ENCODE measurements at places on chromosomes 6 and 20.

GRCh38 chr20:54688476-54688875, 213.1 kb downstream of the DOK5 start:
- DNase-seq: peak; percentile 96

DNA sequence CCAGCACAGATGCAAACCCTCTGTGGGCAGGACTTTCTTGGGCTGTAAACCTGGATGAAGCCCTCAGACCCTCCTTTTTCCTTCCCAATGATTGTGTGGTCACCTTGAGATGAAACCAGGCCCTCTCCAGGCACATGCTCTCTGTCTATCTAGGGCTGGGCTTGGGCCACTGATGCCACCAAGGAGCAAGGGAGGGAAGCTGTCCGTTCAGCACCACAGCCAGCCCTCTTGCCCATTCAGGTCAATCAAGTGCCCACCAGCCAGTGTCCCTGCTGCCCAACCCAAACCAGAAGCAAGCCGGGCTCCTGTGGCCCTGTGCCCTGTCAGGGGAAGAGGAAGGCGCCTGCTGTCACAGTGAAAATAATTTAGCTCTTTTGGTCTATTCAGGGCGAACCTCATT, 8.0 kb downstream of the STMN3 start:
- no peak for DNase-seq

- peak; percentile 85 for DNase-seq
Measured at GRCh38 chr20:11274141-11274594, 600.4 kb upstream of the JAG1 start.

GRCh38 chr6:21457647-21458046, 135.9 kb upstream of the SOX4 start:
- DNase-seq: peak; percentile 80

DNA sequence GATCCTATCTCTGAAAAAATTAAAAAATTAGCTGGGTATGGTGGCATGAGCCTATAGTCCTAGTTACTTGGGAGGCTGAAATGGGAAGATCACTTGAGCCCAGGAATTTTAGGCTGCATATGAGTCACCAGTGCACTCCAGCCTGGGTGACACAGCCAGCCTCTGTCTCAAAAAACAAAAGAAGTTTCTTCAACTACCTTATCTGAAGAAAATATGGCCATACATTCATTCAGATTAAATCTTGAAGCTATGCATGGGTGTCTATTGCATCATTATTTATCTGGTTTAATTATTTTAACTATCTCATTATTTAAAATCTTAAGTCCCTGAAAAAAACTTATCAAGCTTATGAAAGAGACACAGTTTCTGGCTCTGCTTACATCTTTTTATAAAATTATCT, 204.1 kb downstream of the SIM1 start:
- DNase-seq: no peak

DNA sequence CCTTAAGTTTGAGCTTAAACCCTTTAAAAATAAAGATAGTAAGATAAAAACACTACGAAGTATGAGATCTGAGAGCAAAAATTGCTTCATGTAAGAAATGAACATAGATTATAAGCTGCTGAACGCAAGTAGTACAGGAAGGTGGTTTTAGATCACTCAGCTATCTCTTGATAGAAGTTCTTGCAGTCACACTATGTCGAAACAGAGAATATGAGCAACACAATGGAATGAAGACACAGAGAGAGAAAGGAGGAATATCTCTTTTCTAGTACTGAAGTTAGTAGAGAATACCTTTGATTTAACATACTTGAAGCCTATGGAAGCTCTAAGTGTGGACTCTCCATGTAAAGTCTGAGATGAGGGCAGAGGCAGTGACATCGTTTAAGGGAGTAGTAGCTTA, 162.7 kb downstream of the CDK19 start:
- DNase-seq: no peak

DNA sequence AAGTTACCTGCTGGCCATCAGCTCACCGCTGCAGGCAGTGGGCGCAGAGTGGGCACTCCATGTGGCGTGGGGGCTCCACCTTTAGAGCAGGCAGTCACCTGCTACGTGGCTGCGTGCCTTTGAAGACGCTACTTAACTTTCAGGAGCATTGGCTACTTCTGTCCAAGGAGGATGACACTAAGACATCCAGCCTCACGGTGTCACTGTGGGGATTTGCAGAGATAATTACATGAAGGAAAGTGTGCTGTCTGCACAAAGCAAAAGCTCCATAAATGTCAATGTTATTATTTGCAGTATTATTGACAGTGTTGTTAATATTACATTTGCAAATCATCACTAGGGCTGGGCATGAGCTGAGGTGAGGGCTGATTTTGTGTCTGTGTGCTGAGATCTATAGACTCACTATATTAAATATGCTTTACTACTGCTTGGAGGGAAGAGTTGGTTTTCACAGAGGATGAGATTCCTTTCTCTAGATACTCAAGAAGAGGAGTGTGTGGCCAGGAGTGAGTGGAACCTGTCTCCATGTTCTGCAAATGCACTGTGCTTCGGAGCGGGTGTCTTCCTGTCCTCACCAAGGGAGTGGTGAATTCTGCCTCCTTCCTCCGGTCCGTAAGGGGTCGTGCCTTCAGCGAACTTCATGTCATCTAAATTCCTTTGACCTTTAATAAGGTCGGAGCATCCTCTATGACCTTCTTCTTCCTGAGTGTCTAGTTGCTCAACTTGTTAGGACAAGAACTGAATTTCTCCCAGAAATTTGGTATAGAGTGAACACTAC, 165.8 kb upstream of the SYNDIG1 start:
- DNase-seq: peak; percentile 37
